MM.1S (cell line): ENCODE measurements at places on chromosomes 1 and 21.
A peak's percentile ranks its signal among the peaks of the same experiment; 100 is the strongest.

DNA sequence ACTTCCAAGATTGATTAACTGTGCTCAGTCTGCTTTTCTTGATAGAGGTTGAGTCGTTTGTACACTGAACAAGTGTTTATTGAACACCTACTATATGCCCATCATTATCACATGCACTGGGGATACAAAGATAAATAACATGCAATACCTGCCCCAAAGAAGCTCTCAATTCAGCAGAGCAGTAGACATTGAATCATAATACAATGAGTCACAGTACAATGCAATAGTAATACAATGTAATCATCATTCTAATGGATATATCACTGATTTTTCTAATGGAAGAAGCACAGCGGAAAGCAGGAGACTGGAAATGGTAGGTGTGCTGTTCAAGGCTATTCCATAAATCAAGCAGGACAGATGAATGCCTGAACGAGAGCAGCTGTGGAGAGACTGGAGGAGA lies 3.7 kb upstream of the SEC16B start:
- DNase-seq, result no peak

DNA sequence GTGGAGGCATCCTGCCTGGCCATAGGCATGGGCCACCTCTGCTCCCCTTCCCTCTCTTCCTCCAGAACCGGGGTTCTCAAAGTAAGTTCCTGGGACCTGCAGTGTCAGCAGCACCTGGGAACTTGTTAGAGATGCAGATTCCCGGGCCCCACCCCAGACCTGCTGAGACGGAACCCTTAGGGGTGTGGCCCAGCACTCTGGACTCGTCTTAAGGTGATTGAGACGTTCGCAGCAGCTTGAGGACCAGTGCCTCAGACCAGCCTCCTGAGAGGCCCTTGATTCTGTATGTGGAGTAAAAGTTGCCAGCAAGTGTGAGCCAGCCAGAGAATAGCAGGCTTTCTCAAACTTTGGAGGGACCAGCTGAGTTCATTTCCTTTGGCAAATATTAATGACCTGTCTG lies 14.2 kb downstream of the COQ8A start:
- no peak for DNase-seq

- DNase-seq, result peak; percentile 63
Measured at GRCh38 chr1:91166106-91166712, 144.4 kb upstream of the ZNF644 start.

GRCh38 chr1:241837901-241838300 lies 10.1 kb upstream of the EXO1 start:
- no peak for DNase-seq

DNA sequence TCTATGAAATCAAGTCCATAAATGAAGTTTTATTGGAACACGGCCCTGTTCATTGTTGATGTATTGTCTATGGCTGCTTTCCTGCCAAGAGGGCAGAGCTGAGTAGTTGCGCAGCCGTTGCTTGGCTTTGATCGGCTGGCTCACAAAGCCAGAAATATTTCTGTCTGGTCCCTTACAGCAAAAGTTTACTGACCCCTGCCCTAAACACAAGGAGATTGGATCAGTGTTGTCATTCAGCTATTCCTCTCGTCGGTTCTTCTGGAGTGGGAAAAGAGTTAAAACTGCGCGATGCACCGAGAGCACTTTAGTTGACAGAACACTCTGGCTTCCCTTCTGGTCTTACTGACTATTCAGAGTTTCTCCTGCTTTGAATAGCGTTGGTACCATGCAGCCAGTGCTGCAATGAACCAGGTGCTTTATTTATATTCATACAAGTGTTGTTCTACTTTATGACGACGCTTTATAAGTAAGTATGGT lies 868 bp downstream of the ZBTB40 start:
- DNase-seq, result peak; percentile 49

DNA sequence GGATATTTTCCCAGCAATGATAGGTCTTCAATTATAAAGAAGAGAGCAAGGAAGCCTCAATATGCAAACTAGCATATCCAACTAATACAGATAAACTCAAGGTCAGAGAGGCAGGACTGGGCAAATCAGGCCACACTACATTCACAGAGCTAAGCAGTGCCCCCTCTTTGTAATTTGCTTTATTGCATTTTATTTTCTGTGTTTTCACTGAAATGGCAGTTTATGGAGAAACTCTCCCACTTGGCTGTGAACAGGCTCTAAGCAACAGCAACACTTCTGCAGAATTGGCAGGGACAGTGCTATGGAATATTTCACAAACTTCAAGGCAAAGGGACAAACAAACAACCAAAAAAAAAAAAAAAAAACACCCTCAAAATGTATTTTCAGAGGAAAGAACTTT lies 93.4 kb upstream of the SOD1 start:
- peak; percentile 52 for DNase-seq
